ENCODE measurements at places on chromosomes 7 and 10.

DNA sequence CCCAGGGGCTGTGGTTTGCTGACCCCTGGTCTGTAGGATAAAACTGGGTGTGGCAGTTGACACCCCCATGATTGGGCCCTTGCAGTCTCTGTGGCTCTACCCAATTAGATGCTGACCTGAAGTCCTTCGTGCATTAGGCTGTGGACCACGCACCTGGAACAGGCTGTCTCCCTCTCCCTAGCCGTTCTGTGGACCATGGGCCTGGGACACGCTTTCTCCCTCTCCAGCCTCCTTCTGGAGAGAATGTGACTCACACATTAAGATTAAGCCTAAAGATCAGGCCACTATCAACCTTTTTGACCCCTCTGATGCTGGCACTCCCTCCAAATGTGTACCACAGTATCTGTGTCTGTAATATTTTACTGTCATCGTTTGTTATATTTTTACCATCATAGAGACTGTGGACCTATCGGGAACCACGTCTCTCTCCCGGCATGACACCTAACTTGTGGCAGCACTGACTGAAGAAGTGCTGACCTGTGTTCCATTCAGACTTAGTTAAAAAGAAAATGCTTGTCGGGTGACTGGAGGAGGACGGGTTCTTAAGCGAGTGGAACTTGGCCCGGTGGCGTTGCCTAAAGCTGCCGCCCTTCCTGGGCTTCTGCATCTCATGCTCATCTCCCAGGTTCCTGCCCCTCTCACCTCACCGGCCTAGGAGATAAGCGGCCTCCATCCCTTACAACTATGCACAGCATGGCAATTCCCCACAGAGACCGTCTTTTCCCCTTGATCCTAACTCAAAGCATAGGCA, 92.8 kb downstream of the WDR37 start:
- no peak for DNase-seq

GRCh38 chr10:123309731-123310130, 155.5 kb downstream of the BUB3 start:
- no peak for DNase-seq

- DNase-seq, result no peak
Measured at GRCh38 chr7:145411066-145411465, 575.2 kb upstream of the TPK1 start.

DNA sequence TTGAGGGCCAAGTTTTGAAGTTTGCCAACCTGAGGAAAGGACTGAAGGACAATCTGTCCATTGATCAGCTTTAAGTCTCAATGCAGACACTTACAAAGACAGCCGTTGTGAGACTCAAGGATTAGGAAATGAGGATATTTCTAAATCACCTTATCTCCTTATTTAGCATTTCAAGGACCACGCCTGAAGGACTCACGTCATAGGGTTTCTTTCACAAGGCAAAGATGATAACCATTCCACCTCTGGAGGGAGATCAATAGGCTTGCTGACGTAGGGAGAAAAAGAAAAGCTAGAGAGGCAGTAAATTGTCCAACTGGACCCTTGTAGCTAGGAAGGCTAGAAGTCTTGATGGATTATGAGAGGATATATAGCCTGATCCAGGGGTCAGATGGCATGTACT, 3.3 kb upstream of the ASB4 start:
- no peak for DNase-seq

DNA sequence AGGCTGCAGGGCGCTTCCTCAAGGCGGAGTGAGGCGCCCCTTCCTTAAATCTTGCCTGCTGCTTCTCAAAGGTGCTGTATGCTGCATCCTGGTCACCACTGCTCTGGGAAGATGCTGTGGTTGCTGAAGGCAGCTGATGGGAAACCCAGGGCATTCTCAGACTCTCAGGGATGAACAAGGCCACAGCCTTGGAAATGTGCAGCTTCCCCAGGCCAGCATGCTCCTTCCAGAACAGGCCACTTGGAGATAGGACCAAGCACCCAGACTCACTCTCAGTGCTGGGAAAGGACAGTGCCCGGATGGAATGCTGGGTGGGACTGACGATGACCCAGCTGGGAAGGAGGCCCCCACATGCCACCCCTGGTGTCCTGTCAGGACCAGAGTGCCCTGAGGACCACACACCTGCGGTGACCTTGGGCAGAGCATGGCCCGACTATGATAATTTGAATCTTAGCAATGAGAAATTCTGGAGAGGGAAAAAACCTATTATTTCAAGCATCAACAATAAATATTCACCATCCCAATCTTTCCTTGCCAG, 235.5 kb downstream of the TNS3 start:
- DNase-seq, result no peak

DNA sequence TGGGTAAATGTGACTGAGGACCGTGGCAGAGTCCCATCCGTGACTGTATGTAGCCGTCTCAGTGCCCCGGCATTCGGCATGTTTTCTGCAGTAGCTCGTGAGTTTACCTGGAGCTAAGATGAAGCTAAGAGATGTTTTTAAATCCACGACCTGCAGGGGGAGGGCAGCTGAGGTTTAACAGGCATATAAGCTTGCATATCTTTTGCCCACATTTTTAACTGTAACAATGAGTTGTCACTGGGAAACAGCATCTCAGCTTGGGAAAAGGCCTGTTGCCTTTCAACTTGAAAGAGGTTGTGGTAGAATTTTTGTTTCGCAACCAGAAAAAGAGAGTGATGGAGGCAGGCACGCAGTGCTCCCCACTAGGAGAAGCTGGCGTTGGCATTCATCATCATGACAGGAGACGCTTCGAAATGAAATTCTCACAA, 77.7 kb downstream of the CELF2 start:
- DNase-seq, result no peak

- DNase-seq, result no peak
Measured at GRCh38 chr7:150845421-150845861, 6.9 kb upstream of the AOC1 start.

- no peak for DNase-seq
Measured at GRCh38 chr7:1112625-1113547, 25.0 kb downstream of the GPER1 start.

GRCh38 chr10:79984851-79985250, 35.9 kb upstream of the SFTPD start:
- no peak for DNase-seq

GRCh38 chr7:83478616-83479015, 170.3 kb downstream of the SEMA3E start:
- DNase-seq, result no peak

DNA sequence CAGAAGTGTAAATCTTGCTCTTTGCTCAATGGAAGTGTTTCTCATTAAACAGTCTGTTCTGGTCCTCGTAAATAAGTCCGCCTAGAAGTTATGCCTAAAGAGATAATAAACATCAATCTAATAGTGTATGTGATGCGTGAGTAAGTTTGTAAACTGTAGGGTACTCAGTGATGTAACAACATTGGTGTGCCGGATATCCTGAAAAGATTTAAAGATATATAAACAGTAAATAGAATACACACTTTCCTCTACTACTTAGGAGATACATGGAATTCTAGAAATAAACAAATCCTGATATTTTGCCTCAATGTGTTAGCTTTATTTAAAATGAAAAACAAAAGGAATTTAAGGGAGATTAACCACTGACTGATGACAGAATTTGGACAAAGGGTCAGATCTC, 123.5 kb downstream of the AHR start:
- no peak for DNase-seq

DNA sequence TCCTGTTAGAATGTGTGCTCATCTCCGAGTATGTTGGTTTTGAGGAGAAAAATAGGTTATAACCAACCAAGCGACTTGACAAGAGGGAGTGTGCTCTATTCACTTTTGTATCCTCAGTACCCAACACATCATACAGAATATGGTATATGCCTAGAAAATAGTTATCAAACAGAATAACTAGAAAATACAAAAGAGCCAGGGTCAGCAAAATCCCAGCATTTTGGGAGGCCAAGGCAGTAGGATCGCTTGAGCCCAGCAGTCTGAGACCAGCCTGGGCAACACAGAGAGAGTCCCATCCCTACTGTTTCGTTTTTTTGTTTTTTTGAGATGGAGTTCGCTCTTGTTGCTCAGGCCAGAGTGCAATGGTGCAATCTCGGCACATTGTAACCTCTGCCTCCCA, 257.9 kb downstream of the PARD3 start:
- DNase-seq, result no peak

DNA sequence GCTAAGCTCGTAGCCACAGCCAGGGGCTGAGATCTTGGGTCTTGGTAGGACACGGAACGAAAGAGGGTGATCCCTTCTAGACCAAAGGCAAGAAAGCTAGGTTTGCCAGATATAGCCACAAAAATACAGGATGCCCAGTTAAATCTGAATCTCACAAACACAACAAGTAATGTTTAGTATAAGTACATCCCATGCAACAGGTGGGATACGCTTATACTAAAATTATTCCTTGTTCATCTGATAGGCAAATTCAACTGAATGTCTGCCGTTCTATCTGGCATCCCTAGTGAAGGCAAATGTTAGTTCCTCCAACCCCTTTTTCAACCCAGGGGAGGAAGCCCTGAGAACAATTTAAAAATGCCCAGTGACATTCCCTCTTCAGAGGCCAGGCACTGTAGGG, 131.1 kb upstream of the MGMT start:
- DNase-seq, result no peak

- DNase-seq, result no peak
Measured at GRCh38 chr10:24843256-24843655, 109.2 kb downstream of the PRTFDC1 start.

DNA sequence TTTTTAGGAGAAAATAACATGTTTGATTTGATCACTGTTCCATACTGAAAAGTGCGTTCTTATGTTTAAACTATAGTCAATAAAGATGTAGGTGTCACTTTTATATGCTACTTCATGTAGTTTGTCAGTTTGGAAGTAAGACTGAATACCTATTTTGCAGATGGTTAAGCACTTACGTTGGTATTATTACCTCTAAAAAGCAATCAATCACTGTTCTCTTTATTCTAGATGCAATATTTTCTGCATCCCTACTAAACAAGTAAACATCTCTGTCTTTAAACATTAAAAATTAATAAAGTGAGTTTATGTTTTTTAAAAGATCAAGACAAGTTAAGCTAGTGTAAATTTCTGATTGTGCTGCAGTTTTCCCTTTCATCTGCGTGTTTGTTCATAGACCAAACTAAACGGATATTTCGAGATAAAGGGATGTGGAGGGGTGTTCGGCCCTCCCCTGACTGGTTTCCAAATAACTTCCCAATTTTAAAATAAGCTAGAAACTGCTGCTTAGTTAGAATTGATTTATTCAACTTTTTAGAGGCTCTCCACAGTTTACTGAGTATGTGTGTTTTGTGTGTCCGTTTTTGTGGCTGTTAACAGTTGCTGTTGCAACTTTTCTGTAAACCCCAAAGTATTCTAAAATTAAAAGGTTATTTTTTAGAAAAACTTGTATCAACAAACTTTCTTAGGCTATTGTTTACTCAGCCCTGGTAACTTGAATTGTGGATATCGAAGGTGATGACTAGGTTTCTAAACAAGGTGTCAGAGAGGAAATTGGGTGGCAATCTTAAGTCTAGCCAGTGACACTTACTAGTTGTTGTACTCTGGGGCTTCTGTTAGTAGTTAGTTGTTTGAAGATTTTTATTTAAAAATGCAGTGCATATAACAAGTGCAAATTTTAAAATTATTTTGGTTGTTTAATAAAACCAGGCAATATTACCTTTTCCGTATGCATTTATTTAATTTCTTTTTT, 974 bp downstream of the KIF11 start:
- no peak for DNase-seq

DNA sequence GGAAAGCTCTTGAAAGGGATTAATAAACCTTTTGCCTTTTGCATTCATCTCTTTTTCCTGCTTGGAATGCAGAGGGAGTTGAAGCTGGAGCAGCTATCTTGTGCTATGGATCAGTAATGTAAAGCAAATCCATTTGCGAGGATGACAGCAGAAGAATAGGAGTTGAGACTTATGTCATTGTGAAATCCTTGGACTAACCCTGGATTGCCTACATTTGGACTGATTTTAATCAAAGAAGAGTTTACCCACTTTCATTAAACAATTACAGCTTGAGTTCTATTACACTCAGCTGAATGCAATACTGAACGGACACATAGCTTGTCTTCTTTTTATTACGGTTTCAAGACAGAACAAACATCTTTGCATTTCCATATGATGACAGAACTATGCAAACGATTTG, 362.3 kb downstream of the PHF14 start:
- no peak for DNase-seq

DNA sequence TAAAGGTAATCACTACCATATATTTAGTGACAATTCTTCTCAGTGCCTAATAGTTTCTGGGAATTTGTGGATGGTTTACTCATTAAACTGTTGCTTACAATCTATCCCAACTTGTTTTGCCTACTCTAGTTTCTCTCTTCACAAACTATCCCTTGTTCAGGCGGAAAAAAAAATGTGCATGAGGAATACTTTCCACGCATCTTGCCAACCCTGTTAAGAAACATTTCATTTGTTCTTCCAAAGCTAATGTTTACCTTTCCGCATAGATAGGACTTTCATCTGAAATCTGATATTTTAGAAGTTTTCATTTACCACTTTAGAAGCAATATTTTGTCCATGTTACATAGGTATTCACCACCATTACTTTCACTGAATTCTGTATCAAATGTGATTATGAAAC, 191.9 kb downstream of the MDFIC start:
- DNase-seq, result no peak

- DNase-seq, result no peak
Measured at GRCh38 chr7:104895522-104896236, 118.3 kb upstream of the KMT2E start.

Data from AG09319 (cell line).